Activated T-helper 1 cell treated with anti-CD3 and anti-CD28 coated beads, Interleukin-12 subunit alpha, Interleukin-12 subunit beta, Interleukin-2, Interleukin-4 antibody, amounts not matched to agents 30 ng/mL and 10 ng/mL and 1 ng/mL, durations not matched to agents 14 hours and 24 hours and 36 hours (primary cell): ENCODE measurements at places on chromosomes 6 and 20.

DNA sequence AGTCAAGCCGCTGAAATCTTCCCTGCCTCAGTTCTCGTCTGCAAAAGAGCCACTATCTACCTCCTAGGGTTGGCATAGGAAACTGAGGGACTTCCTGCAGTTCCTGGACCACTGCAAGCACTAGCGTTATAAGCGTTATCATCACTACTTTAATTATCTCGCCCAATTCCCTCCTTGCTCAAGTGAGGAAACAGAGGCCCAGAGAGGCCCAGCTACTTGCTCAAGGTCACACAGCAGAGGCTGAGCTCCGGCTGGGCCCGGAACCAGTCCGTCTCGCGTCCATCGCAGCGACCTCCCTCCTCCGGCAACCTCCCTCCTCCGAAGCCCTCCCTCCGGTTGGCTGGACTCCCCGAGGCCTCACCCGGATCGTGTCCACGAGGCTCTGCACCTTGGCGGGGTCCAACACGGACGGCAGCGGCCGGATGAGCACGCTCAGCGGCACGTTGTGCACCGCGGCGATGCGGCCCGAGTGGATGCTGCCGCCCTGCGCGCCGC lies 338 bp downstream of the SRXN1 start:
- peaks cover 35% of the 10 kb centered on the region for H3K4me1 ChIP-seq
- H3K27ac ChIP-seq = peak overlapping the region; percentile 81
- peak overlapping the region; percentile 87 for H3K4me3 ChIP-seq
- H3K36me3 ChIP-seq = peaks cover 28% of the 10 kb centered on the region

- no peaks in the 10 kb centered on the region for H3K27me3 ChIP-seq
- H3K36me3 ChIP-seq = peaks cover 13% of the 10 kb centered on the region
- peak overlapping the region; percentile 4 for H3K4me3 ChIP-seq
- H3K4me1 ChIP-seq = peaks cover 31% of the 10 kb centered on the region
- H3K27ac ChIP-seq = peak overlapping the region; percentile 35
- DNase-seq = no peak
Measured at GRCh38 chr6:144653885-144654505, 368.9 kb downstream of the UTRN start.

DNA sequence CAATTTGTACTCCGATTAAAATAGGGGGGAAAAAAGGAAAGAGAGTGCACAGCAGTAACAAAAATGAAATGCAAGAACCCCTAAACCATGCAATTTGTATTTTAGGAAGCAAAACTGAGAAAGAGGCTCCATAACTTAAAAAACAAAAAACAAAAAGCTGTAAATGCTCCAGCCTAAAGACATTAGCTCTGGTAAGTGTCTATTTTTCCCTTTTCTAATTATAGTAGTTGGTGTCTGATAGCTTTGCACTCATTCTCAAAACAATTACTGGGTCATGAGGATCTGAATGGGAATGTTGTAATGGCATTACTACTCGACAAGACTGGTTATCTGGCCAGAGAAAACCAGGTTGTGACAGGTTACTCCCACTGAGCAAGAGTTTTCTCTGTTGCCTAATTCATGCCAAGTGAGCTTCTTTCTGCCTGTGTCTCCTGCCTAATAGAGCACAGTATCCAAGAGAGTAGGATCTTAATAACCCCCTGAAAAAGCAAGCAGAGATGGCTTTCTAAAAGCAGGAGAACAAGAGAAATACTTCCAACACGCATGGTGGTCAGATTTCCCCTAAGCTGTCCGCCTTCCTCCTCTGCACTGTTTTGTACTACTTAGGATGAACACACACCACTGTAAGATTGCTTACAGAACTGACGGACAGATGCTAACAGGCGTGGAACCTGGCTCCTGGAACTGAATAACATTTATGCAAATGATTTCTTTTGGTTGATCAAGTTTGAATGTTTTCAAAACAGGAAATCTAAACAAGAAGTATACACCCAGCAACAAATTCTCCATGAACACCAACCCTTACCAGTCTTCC lies 86.4 kb downstream of the FKBP5 start:
- H3K36me3 ChIP-seq = peaks cover 19% of the 10 kb centered on the region
- H3K4me3 ChIP-seq = peak overlapping the region; percentile 80
- H3K4me1 ChIP-seq = peaks cover 54% of the 10 kb centered on the region
- H3K27me3 ChIP-seq = no peaks in the 10 kb centered on the region

- no peak for DNase-seq
- peaks cover 3% of the 10 kb centered on the region for H3K27me3 ChIP-seq
Measured at GRCh38 chr6:163960128-163960527, 545.6 kb downstream of the QKI start.
